ENCODE measurements at places on chromosomes 6 and 20. TPM values are rescaled to one million over a fixed set of nuclear protein-coding genes. Genes with fewer than 3 reads are reported as not detected.

- DNase-seq: no peak
Observed at GRCh38 chr6:128663238-128663637, 142.8 kb upstream of the PTPRK start.

DNA sequence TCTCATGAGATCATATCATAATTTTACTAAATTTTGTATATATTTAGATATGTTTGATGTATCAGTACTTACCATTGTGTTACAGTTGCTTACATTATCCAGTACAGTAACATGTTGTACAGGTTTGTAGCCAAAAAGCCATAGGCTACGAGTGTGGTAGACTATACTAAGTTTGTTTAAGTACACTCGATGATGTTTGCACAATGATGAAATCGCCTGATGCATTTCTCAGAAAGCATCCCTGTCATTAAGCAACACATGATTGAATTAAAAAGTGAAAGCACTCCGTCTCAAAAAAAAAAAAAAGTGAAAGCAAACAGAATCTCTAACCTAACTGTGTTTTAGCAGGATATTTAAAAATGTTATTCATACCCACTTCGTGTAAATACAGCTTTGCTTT lies 104.9 kb upstream of the TFAP2D start:
- no peak for DNase-seq

- DNase-seq: no peak
Observed at GRCh38 chr6:129597023-129597713, 112.8 kb downstream of the ARHGAP18 start.

The TAGAP gene
- polyA plus RNA-seq: 0.32 TPM

- no peak for DNase-seq
Observed at GRCh38 chr6:163014736-163015135, 287.0 kb downstream of the PACRG start.

DNA sequence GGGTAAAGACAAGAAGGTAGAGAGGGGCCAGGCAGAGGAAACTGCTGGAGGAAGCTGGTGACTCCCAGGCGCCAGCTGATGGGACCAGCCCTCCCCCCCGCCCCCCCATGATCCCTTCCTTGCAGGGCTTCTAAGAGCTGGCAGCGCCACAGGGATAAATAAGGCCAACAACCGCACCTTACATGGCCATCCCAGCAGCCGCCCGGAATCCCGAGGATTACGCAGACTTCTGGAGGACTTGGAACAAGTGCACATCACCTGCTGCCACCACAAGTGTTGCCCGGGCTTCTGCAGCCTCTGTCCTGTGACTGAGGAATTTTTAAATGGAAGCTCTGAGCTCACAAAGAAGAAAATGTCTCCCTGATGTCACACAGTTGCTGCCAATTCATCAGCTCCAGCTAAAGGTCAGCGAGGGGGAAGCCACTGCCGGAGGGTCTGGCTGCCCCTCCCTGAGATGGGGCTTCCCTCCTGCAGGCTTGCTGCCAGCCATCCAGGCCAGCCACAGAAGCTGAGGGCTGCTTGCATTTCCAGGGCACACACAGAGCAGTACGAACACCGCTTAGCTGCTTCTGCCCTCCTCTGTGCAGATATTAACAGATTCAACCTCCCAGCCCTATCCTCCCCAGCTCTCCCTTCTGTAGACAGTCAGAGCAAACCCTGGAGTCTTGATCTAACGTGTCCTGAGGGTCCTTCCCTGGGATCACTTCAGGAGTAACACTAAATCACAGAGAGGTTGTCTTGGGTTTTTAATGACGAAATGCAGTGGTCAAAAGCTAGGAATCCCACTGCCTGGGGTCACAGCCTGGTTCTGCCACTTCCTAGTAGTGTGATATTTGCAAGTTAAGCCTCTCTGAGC lies 38.6 kb upstream of the PIM1 start:
- DNase-seq: peak; percentile 94

DNA sequence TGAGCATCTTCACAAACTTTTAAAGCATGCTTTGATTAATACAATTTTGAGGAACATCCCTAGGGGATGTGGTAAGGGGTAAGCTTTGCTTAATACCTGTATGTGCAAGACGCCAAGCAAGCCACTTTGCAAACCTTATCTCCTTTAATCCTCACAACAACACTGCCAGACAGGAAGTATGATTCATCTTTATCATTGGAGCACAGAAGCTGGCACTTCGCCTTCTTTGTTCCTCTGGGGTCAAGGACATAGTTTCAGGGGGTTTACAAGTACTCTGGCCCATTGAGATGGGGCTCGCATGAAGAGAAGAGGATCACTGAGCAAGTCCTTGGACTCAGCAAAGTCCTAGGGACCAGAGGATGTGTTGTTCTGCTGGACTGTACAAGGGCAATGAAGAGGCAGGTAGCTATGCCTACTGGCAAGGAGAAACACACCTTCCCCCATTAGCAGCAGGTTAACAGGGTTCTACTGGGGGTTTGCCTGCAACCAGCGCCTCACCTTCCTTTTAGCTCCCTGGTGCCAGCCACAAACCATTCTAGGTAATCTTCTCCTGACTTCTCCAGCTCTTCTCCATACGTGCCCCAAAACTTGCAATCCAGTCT lies 8.8 kb downstream of the TMEM244 start:
- DNase-seq: no peak

Data from heart left ventricle (tissue), 16 donors.